ENCODE measurements at places on chromosomes 4 and X. TPM values are rescaled to one million over a fixed set of nuclear protein-coding genes. Genes with fewer than 3 reads are reported as not detected.
A peak's percentile ranks its signal among the peaks of the same experiment; 100 is the strongest.

GRCh38 chr4:145822581-145822980 lies 116.0 kb downstream of the ZNF827 start:
- DNase-seq, result no peak

- DNase-seq, result no peak
These were observed 2127.3 kb downstream of the PCDH7 start for GRCh38 chr4:32847461-32847860.

GRCh38 chrX:108020631-108021030 lies 24.2 kb upstream of the VSIG1 start:
- no peak for DNase-seq

DNA sequence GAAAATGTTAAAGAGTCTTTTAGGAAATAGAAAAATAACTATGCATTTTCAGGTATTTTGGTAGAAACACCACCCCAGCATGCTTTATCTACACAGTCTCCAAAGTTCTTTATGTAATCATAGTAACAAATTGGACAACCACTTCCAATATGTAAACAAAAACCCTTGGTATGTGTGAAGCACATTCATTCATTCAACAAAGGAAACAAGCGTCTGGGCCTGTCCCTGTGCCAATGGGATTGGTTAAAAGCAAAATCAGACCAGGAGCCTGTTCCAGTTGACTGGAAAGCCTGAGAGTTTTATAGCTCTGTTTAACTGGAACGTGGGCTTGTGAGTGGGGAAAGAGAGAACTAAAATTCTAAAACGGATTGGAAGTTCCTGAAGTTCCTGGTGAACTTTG lies 41.3 kb upstream of the TENM3 start:
- DNase-seq, result no peak

- peak; percentile 29 for DNase-seq
These were observed 9.6 kb upstream of the SGMS2 start for GRCh38 chr4:107815158-107815557.

The GPR82 gene
- total RNA-seq, result not detected

The ZNF81 gene
- total RNA-seq, result 4.7 TPM

DNA sequence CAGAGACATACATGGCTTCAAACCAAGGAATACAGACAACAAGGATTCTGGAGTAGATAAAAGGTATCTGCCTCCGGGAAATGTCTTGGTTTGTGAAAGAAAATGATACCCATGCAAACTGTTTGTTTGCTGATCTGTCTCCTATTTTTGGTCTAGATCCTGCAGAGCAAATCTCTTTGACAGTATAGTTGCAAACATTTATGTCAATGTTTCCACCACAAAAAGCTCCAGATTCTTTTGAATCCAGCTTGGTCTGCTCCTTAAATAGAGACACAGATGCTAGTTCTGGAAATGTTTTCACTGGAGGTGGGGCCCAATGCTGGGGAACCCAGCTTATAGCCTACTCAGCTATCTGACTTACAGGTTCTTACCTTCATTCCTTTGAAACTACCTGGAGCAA lies 119.7 kb downstream of the ATG4A start:
- no peak for DNase-seq

The BEX5 gene
- 0.60 TPM for total RNA-seq

DNA sequence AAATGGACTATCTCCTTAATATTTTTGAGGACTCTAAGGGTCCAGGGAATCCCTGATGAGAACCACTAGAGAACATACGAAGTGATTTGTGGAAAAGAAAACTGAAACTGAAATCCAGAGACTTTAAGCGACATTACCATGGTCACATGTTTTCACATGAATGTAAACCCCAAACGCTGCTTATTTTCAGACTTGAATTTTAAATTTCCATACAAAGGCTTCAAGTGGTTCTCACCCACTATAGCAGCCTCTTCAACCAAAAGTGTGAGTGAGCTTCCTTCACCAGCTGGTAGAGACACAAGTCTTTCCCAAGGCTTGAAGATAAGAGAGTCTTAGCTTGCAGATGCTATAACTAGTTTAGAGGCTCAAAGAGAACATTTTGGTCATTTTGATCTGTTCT lies 232.7 kb downstream of the MGST2 start:
- DNase-seq, result no peak

DNA sequence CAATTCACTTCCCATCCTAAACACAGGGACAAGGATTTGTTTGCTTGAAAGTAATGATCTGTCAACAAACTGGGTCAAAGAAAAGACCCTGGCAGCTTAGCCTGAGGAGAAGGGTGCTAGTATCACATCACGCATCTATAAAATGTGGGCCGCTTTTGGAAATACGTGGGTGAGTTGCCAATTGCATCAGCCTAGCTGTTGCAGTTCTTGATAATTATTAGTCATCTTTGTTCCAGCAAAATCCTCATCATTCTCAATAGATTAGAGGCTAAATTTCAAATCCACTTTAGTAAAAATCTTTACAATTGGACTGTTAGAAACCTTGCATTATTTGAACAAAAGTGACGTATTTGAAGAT lies 33.6 kb upstream of the TAPT1 start:
- DNase-seq, result no peak

DNA sequence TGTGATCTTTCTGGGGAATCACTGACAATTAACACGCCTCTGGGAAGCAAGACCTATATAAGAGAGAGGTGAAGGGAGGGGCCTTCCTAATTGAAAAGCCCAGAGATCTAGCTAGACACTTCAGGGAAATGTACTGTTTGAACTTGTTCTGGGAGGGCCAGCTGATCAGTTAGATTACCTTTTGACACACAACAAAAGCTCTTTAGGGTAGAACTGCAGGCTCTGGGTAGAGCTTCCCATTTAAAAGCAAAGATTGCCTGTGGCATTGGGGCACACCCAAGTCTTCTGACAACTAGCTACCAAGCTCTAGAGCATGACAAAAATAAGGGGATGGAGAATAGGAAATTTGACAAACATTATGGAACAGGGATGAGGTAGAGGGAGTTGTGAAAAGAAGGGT lies 26.3 kb downstream of the AREG start:
- no peak for DNase-seq

The CFI gene
- total RNA-seq, result 1.1 TPM

DNA sequence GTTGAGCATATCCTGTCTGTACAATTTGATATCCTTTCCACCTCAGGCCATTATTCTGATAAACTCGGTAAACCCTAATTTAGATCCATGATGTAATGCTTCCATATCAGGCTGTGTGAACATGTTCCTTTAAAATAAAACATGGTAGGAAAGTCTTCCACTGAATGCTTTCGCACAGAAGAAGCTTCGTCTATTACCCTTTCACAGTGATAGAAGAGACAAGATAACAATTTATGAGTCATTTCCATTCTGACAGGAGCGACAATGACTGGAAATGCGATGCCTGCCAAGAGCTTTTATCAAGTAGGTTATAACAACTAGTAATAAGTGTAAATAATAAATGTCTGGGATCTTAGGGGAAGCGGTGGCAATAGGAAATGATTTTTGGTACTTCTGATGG lies 98.8 kb downstream of the TTC29 start:
- no peak for DNase-seq

- no peak for DNase-seq
These were observed 286.4 kb upstream of the SMIM31 start for GRCh38 chr4:164467493-164467892.

- DNase-seq, result no peak
These were observed 301.3 kb downstream of the TEX13C start for GRCh38 chrX:125620715-125621587.

- no peak for DNase-seq
These were observed 177.0 kb downstream of the RBM46 start for GRCh38 chr4:154958121-154958520.

The MAOB gene
- total RNA-seq, result not detected

- no peak for DNase-seq
These were observed 71.1 kb upstream of the DDIT4L start for GRCh38 chr4:100261346-100261745.

GRCh38 chr4:91601401-91601800 lies 702.4 kb upstream of the GRID2 start:
- no peak for DNase-seq

GRCh38 chr4:89434364-89434988 lies 126.9 kb upstream of the GPRIN3 start:
- DNase-seq, result peak; percentile 8

DNA sequence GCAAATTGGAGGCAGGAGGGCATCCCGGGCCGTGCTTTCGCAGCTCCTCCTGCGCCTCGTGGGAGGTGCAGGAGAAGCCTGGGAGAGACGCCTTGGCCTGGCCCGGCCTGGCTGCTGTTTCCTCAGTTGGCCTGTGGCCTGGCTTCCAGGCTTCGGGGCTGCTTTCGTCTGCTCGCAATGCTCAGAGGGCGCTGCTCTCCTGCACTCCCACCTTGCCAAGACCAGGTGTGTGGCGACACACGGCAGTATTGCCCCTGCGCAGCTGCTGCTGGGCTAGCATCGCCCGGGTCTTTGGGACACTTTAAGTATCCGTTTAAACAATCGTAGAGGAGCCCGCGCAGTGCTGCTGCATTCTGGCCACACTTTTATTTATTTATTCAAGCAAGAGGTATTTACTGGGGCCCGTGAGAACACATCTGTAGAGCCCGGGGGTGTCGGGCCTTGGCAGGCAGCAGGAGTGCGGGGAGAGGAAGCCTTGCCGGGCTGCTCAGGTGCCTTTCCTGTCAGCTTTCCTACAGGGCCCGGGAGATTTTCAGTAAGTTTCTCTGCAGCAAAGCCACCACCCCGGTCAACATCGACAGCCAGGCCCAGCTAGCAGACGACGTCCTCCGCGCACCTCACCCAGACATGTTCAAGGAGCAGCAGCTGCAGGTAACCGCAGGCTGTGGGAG lies 26.2 kb upstream of the HGFAC start:
- DNase-seq, result no peak

DNA sequence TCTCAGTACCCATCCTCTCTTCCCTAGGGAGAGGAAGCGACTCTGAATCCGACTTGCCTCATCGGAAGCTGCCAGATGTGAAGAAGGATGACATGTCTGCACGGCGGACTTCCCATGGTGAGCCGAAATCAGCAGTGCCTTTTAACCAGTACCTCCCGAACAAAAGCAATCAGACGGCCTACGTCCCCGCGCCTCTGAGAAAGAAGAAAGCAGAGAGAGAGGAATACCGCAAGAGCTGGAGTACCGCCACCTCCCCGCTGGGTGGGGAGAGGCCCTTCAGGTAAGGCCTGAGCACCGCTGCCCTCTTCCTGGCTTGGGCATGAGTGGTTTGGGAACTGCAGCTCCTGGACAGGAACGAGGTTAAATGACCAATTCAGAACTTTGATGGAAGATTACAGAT lies 81.2 kb downstream of the LIMCH1 start:
- no peak for DNase-seq

- no peak for DNase-seq
These were observed 47.5 kb upstream of the GALNT7 start for GRCh38 chr4:173121076-173121561.

DNA sequence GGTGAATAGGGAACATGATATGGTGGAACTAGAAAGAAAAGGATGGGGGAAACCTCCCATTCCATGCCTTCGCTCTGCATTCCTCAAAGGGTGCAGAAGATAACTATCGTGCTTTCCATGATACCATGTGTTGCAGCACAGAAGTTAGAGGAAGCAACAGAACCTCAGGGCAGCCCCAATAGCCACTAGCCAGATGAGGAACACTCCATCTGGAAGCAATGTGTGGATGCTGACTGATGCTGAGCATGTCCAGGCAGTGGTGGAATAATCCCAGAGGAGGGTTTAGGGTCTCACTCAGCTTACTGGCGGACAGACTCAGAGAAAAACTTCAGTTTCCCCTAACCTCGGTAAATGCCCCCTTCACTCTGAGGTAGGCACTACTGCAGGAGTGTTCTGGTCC lies 7.5 kb downstream of the SMIM10 start:
- peak; percentile 29 for DNase-seq

GRCh38 chr4:25914670-25915352 lies 791 bp downstream of the SMIM20 start:
- no peak for DNase-seq

The CABS1 gene
- total RNA-seq, result not detected

DNA sequence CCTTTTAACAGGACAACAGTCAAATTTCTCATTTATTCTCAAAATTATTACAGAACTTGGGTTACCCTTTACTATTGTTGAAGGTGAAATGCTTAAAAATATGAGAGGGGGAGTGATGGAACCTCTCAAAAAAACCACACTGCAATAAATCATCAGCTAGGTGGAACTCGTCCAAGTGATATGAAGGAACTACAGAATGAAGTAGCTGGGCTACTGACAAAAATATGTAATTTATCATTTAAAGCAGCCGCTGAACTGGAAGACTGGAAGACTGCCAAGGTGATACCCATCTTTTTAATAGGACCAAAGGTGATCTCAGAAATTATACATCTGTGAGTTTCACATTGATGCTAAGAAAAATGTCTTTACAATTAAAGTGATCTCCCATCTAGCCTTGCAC lies 597.7 kb upstream of the TENM3 start:
- DNase-seq, result no peak

DNA sequence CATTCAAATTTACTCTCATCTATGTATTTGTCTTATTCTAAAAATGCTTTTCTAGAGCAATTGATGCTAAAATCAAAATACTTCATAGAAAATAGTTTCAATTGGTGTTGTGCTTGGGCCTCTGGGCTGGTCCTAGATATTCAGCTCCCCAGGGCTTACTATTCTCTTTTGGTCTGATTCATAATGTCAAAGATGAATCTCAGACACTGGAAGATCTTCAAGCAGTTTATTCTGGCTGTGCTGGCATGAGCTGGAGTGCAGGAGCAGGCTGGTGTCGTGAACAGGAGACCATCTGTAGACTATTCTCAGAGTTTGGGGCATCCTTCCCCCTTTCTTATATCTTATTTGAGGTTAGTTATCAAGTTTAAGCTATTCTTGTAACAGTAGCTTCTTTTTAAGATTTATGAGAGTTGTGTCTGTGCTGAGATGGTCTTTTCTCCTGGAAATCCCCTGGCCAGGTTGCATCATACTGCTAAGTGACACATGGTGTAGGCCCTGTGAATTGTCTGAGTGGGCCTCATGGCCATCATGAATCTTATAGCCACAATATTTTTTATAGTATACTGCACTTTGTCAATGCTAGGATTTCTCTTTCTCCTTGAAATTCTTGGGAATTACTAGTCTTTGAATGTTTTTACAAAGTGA lies 1624.0 kb upstream of the IGFBP7 start:
- DNase-seq, result no peak

DNA sequence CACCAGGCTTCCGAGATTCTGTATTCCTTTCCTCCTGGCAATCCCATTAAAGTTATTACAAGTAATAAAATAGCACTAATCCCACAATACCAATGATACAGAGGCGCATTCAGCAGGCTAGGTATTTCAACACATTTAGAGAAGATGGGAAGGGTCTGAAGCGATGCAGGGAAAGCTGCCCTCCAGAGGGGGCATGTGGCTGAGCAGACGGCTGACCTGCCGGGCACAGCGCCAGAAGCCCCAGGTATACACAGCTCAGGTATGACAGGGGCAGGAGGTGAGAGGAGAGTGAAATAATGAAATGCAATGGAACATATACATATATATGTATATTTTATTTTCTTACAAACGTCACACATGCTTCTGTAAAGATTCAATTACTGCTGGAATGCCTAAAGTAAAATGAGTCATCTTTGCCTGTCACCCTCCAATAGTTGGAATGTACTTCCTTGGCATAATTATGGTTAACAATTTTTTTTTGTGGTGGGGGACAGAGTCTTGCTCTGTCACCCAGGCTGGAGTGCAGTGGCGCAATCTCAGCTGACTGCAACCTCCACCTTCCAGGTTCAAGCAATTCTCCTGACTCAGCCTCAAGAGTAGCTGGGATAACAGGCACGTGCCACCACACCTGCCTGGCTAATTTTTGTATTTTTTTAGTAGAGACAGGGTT lies 21.3 kb upstream of the CDKN2AIP start:
- peak; percentile 68 for DNase-seq

Data from RPMI7951 (cell line).